ENCODE measurements at places on chromosomes 4 and X.

DNA sequence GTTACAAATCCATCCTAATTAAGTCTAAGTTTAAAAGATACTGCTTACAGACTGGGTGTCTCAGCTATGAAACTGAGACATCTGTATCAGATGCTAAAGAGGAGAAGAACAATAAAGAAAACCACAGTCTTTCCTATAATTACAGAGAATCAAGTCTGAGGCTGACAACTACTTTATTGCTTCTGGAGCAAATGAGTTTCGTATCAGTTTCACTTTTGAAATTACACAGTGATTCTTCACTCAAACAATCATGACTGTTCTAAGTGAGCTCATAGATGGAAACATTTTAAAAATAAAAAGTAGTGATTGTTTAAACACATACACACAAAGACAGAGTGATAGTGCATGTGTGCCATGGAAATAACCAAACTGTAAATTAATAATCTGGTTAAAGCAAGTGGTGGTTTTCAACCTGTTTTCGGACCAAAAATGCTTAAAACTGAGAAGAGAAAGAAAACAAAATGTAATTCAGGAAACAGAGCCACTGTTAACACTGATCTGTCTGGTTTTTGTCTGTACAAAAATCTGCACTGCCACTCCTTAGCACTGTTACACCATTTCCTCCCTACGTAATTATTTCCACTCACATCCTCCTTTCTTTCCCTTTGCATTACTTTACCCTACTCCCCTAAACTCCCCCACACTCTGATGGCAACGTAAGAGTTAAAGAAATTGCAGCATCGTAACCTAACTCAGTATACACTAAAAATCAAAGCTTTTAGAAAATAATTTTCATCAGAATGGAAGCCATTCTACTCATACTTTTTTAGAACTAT, 12.5 kb downstream of the RFC1 start:
- DNase-seq = no peak

DNA sequence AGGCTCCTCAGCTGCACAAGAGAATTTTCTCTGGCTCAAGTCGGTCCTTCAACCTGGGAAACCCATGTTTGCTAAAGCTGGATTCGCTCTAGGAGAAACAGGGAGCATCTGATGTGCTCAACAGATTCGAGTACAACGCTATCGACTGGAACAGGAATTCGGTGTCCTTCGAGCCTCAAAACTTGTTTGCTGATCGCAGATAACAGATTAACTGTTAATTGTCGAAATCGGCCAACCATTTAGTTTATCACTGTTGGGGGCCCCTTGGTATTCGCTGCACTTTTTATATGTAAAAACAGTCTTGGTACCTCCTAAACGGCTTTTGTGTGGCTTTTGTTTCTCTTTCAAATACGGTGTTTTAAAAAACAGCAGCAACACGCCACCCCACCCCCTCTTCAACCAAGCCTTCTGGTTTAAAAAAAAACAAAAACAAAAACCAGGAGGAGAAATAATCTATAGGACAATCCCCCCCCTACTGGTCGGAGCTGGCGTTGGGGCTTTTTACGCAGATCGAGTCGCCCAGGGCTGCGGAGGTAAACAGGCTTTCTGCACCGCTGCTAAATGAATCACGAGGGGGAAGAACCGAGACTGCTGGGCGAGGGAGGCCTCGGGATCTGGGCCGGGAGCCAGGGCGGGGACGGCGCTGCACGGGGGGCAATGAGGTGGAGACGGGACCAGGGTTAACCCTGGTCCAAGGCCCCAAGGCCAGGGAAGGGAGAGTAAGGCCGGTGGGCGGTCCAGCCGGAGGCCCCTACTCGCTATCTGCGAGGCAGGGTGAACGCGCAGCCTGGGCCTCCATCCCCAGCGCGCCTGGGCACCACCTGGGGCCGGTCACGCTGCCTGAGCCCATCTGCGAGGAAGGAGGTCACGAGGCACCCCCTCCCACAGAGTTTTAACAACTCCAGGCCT, 71.7 kb upstream of the BCOR start:
- DNase-seq = no peak

GRCh38 chr4:134117392-134118183, 84.0 kb downstream of the PABPC4L start:
- DNase-seq = no peak

DNA sequence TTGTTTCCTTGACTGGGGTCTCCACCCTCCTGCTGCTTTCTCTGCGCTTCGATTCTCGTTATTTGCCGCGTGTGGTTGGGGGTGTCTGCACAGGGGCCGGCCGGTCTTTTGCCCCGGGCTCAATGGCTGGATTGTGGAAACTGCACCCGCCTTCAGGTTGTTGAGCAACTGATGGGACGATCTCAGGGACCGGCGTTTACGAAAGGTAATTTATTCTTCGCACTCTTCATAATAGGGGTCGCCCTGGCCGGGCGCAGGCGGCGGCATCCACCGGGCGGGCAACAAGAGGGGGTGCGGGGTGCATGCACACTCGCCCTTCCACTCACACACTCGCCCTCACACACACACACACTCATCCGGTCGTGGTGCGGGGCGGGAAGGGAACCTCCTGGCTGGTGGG, 1.4 kb downstream of the ADGRL3 start:
- no peak for DNase-seq

- DNase-seq = no peak
These were observed 28.9 kb upstream of the ACSL1 start for GRCh38 chr4:184854673-184855072.

Measured in stimulated activated CD8-positive, alpha-beta memory T cell treated with anti-CD3 and anti-CD28 coated beads, Interleukin-2, amount 100 ng/mL, for 48 hours (primary cell).